Right ventricle myocardium superior (tissue), 1 donor: ENCODE measurements at places on chromosomes 3 and 15.
A peak's percentile ranks its signal among the peaks of the same experiment; 100 is the strongest.

DNA sequence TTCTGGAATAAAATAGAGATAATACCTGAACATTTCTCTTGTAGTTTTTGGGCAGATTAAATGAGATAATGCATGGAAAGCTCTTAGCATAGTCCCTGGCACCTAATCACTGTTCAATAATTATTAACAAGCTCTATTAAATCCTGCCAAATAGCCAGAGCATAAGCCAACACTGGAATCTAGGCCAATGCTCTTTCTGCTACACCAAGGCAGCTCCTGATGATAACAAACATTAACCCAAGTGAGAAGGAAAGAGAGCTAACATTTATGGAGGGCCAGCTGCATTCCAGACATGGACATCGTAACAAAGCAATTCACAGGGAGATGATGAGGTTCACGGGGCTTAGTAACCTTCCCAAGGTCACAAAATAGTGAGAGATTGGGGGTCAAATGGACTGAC is 23.3 kb downstream of the LARP6 start:
- no peak for DNase-seq

DNA sequence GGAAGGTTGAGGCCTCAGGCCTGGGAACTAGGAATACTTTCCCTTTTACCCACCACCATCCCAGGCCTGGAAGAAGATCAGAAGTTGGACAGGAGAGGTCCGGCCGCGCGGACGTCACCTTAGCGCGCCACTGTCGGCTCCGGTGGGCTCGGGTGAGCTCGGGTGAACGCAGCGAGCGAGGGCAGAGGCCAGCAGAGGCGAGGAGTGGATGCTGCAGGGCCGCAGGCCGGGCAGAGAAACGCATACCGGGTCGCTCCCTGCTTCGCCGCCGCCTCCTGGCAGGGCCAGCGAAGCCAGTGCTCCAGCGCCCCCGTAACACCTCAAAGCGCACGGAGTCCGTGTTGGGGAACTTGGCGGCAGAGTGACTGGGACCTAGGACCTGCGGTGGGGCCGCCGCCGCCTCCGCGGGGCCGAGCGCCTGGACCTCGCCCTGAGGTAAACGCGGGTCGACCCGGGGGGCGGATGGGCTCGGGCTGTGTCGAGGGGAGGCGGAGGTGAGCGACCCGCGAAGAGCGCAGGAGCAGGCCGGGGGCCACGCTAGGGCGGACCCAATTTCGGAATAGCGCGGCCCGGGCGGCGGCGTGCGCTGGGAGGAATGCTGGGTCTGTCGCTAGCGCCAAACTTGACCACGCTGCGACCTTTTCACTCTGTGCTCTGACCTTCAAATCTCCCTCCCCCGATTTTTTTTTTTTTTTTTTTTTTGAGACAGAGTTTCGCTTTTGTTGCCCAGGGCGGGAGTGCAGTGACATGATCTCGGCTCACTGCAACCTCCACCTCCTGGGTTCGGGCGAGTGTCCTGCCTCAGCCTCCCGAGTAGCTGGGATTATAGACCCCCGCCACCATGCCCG is 1.6 kb downstream of the CYP11A1 start:
- DNase-seq = peak; percentile 71

DNA sequence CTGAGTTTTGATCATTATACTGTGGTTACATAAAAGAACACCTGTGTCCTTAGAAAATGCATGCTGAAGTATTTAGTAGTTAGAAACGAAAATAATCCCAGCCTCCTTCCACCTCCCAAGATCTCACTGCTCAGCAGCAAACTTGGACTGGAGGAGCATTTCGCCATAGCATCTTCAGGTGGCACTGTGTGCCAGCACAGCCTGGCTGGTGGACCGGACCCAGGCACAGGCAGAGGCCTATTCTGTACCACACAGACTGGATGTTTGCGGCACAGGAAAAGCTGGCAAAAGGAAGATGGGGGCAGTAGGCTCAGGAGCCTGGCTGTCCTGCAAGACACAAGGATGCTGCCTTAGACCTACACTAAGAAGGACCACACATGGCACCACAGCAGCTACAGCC is 10.2 kb downstream of the STIMATE start:
- no peak for DNase-seq

DNA sequence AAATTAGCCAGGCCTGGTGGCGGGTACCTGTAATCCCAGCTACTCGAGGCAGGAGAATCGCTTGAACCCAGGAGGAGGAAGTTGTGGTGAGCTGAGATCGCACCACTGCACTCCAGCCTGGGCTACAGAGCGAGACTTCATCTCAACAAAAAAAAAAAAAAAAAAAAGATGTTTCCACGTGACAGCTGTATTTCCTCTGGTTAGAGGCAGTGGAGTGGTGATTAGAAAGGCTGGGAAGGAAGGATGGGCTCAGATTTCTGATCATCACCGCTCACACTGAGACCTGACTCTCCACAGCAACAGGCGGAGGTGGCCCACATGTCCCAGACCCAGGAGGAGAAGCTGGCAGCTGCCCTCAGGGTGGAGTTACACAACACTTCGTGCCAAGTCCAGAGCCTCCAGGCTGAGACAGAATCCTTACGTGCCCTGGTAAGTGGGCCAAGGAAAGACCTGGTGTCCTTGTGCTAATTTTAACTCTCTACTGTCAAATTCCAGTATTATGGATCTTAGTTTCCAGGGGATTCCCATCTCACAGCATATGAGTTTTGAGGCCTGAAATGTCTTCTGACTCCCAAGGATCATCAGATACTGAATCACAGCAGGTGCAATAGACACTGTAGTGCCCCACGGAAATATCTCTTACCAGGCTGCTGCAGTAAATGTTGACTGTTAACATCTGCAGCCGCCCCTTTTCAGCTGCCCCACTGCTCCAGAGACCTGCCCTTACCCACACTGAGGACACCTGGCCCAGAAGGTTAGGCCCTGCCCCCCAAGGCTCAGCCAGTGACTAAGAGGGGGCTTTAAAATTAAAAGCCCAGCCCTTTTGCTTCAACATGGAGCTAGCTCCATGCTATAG is 66.9 kb downstream of the BFSP2 start:
- peak; percentile 59 for DNase-seq

- no peak for DNase-seq
Observed at GRCh38 chr3:128236657-128237056, 83.4 kb downstream of the EEFSEC start.

DNA sequence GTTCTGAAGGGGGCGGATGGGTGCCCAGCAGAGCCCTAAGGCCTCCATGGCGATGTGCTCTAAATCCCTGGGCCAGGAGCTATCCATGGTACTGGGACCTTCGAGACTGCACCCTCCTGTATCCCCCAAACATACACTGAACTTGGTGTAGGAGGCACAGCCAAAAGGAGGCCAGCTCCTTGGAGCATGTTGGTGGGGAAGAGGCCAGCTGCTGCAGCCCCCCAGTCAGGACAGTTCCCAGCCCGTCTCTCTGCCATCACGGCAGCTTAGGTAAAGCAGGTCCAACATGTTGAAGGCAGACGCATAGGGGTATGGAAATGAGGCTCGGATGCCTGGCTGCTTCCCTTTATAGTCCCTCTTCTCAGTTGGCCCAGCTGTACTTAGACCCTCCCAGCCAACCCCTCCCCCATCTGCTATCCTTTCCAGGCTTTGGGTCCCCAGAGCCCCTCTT is 1.8 kb downstream of the CAMKV start:
- no peak for DNase-seq

GRCh38 chr3:142267269-142267668 is 41.9 kb upstream of the GK5 start:
- no peak for DNase-seq

- no peak for DNase-seq
Observed at GRCh38 chr3:154178172-154178571, 57.0 kb downstream of the ARHGEF26 start.

DNA sequence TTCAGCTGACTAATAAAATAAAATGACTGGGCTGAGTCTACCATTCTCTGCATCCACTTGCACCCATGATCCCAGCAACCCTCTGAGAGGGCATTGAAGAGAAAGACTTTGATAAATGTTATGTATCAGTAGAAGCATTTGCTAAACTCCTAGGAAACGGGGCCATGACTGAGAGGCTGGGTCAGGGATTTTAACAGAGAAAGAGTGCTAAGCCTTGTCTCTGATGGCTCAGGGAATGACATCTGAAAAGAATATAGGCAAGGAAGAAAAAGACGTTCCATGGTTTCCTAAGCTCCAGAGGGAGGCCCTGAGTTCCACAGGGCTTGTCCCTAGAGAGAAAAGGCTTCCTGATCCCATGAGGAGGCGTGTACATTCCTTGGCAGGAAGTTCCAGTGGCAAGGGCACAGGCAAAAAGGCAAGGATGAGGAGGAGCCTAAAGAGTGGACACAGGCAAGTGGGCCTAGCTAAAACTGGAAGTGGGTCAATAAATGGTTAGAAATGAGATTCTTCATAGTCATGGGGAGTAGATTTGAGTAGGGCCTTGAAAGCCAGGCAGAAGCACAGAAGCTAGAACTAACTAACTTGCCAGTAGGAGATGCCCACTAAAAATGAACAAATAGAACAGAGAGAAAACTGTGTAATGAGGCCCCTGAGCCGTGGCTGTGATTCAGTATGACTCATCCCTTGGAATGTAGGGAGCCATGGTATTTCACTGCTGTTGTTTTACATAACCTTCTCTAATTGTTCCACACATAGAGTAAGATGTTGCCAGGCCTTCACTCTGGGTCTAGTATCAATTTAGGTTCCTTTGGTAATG is 44.9 kb upstream of the MANF start:
- DNase-seq = no peak

- DNase-seq = no peak
Observed at GRCh38 chr3:186506857-186507256, 37.3 kb downstream of the CRYGS start.

GRCh38 chr15:72994534-72995177 is 57.6 kb upstream of the NEO1 start:
- DNase-seq = peak; percentile 47

DNA sequence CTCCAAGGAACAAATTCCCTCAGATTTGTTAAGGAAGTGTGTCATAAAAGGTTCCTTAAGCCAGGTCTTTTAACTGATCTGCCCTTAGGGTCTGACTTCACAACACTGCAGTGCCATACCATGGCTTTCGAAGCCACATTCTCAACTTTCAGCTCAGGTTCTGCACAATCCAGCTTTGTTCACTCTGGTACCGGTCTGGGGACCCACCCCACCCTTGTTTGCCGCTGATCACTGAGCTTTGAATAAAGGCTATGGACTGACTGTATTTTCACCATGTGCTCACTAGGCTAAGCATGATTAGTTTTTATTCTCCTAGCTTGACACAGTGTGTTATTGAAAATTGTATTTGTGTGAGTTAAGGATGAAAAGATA is 15.9 kb downstream of the SNX1 start:
- no peak for DNase-seq

DNA sequence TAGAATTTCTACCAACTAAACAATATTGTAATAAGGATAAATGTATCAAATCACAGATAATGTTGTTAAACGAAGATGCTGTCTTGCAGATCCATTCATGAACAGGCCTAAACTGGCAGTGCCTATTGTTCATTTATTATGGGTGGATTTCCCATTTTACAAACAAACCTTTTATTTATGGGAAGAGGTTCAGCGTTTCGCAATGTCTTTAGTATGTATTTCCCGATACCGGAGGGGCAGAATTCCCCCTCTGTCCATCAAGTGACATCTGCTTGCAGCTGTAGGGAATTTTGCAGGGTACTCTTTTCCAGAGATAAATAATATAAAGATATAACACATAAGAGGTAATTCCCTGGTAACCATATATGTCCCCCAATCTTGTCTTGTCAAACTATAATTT is 5.7 kb downstream of the CEP19 start:
- DNase-seq = no peak

GRCh38 chr3:189813647-189814240 is 182.6 kb downstream of the TP63 start:
- DNase-seq = no peak

DNA sequence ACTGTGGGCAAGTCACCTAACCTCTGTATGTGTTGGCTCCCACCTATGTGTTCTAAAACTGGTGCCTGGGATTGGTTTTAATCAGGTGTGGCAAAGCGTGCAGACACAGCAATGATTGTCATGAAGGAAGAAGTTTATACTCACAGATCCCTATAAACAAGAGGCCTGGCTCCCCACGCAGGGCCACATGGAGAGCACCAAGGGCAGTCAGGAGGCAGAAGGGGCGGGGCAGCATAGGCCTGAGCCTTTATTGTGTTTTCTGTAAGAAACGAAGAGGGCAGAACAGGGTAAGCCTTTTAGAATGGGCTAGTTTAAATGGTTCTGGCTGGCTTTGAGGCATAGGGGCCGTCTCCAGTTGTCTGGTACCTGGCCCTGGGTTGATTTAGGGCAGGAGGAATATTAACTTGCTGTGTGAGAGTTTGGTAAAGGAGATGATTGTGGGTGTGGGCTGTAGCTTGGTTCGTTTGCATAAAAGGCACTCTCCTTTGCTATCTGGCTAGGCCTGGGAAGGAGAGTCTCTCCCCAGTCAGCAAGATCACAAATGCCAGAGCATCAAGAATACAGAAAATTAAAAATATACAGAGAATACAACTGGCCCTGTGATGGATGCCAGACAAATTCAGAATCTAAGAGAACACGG is 2.2 kb upstream of the FBXW12 start:
- DNase-seq = no peak
